ENCODE measurements at places on chromosomes 5 and 9.

- DNase-seq: no peak
Observed at GRCh38 chr9:73348471-73348870, 196.8 kb downstream of the ANXA1 start.

GRCh38 chr5:35095366-35095765 lies 47.6 kb upstream of the AGXT2 start:
- DNase-seq: no peak

GRCh38 chr5:93621327-93621798 lies 38.3 kb downstream of the NR2F1 start:
- no peak for DNase-seq

GRCh38 chr5:179192185-179192890 lies 132.2 kb downstream of the ZNF354C start:
- no peak for DNase-seq

GRCh38 chr5:78537821-78538220 lies 110.8 kb downstream of the LHFPL2 start:
- no peak for DNase-seq

- no peak for DNase-seq
Observed at GRCh38 chr5:169273881-169274280, 27.1 kb downstream of the SLIT3 start.

DNA sequence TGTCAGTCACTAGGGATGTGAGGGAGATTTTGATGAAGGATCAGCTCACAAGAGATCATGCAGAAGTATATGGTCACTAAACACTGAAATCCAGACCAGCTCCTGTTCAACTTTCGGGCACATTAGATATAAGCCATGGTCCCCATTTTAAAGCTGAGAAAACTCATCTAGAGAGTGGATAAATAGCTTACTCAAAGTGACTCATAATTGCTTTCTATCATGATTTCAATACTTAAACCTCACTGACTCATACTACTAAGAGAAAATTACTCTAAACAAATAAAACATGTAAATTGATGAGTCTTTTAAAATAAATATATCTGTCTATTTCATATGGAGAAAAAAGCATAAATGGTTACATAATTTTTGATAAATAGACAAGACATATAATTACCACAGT lies 567.7 kb downstream of the TLR4 start:
- DNase-seq: no peak

GRCh38 chr5:34694012-34694411 lies 37.9 kb downstream of the RAI14 start:
- DNase-seq: no peak

DNA sequence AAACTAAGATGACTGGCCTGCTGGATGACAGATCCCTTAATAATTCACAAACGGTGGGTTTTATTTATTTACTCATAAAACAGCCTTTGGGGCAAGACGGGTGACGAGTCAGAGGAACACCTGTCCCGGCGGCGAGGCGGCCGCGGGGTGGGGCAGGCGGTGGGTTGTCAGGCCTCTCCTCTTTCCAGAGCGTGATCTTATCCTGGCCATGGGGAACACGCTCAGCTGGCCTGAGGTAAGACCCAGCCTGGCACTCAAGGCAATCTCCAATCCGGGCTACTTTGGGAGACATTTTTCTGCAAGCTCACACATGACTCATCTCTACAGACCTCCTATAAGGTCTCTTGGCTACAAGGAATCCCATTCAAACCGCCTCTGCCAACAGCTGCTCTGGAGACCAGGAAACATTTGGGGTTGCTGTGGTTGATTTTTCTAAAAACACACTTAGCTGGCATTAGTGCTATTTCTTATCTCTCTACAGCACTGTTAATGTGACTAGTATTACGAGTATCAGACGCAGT lies 6.3 kb downstream of the RAPGEF1 start:
- peak; percentile 34 for DNase-seq

- DNase-seq: no peak
Observed at GRCh38 chr5:180644825-180645273, 4.6 kb downstream of the FLT4 start.

GRCh38 chr5:143023411-143024096 lies 253.4 kb downstream of the ARHGAP26 start:
- DNase-seq: peak; percentile 45

DNA sequence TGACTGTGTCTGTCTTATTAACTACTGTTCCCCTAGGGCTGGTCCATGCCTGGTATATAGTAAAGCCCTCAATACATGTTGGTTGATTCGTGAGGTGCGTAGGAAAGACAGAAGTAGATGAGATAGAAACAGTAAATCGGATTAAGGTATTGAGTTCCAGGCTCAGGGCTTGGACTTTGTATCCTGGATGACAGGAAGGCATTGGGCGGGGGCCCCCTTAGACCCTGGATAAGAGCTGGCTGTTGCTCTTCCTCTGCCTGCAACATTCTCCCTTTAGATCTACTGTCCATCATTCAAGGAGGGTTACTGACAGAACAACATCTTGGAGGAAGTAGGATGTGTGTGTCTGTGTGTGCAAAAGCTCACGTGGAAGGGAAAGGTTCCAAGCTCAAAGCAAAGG lies 31.2 kb upstream of the CTNNA1 start:
- no peak for DNase-seq

- DNase-seq: no peak
Observed at GRCh38 chr5:122180863-122181548, 51.7 kb downstream of the ZNF474 start.

DNA sequence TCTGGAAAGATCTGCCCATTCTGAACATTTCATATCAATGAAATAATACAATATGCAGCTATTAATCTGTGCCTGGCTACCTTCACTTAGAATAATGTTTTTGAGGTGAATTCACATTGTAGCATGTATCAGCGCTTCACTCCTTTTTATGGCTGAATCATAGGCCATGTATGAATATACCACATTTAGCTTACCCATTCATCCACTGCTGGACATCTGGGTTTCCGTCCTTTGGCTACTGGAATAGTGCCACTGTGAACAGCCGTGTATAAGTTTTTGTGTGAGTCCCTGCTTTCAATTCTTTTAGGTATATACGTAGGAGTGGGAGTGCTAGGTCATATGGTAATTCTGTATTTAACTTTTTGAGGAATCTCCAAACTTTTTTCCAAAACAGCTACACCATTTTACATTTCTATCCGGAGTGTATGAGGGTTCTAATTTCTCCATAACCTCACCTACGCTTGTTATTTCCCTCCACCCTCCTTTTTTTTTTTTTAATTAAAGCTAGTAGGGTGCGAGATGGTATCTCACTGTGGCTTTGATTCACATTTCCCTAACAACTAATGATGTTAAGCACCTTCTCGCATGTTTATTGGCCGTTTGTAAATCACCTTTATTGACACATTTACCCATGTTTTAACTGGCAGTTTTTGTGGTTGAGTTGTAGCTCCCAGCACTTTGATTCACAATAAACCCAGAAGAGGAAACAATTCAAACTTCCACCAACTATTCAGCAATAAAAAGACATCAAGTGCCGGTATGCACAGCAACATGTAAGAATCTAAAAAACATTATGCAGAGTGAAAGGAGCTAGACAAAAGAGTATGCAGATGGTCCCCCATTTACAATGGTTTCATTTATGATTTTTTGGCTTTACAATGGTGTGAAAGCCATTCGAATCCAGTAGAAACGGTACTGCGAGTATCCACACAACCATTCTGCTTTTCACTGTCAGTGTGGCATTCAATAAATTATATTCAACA lies 8.1 kb downstream of the SEMA4D start:
- peak; percentile 45 for DNase-seq

DNA sequence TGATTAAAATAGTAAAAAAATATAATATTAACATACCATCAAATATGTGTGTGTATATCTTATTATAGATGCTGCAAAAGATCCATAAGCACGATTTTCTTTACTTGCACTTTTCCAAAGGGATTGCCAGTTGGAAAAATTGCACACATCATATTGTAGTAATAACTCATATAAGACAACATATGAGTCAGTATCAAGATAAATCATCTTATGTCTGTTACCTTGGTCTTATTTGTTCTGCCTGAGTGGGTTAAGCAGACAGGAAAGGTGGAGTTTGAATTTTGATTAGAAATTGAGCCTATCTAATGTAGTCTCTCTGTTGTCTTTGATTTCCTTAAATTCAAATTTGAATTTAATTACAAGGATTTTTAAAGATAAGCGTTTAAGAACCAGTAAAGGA lies 24.6 kb downstream of the LYSMD3 start:
- DNase-seq: no peak

- no peak for DNase-seq
Observed at GRCh38 chr9:129416821-129417539, 203.9 kb downstream of the C9orf50 start.

GRCh38 chr9:33823801-33824200 lies 6.8 kb downstream of the UBE2R2 start:
- no peak for DNase-seq

Data from activated CD4-positive, alpha-beta T cell treated with anti-CD3 and anti-CD28 coated beads, Interleukin-2, amount 10 ng/mL, durations not matched to agents 7 days and 5 days (primary cell).